ENCODE measurements at places on chromosomes 3 and 15.

DNA sequence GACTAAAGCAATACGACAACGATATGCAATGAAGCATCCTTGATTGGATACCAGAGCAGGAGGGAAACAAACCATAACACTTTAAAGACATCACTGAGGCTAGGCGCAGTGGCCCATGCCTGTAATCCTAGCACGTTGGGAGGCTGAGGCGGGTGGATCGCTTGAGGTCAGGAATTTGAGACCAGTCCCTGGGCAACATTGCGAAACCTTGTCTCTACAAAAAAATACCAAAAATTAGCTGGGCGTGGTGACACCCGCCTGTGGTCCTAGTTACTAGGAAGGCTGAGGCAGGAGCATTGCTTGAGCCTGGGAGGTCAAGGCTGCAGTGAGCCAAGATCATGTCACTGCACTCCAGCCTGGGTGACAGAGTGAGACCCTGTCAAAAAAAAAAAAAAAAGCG is 33.9 kb upstream of the BHLHE40 start:
- no peak for DNase-seq

DNA sequence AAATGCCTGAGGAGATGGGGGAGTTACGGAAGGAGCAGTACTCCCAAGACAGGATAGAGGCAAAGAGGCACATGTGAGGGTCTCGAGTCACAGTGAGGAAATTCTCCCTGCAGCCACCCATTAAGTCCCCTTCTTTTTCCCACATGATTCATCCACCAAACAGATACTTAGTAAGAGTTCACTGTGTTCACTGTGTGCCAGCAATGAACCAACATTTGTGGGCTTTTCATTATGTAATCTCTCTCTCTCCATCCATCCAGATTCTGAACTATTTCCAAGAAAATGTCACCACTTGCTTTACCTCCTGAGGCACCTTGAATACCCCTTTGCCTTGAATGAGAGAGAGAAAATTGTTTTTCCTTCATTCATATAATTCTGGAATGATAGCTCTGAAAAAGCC is 24.6 kb upstream of the LRRFIP2 start:
- peak; percentile 76 for DNase-seq

DNA sequence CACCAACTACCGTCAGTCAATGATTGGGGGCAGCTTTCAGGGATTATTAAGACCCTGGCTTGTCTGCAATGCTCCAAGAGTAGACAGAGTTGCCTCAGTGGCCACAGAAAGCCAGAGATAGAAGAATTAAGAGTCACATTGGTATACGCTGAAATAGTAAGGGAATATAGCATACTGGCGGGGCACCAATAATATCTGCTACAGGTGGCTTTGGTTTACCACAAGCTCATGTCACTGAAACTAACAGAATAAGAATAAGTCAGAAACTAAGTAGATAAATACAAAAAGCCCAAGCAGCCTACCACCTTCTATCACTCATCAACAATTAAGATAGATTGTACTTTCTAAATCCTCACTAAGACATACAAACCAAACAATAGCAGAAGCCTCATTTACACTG is 2.5 kb upstream of the FHIT start:
- no peak for DNase-seq

DNA sequence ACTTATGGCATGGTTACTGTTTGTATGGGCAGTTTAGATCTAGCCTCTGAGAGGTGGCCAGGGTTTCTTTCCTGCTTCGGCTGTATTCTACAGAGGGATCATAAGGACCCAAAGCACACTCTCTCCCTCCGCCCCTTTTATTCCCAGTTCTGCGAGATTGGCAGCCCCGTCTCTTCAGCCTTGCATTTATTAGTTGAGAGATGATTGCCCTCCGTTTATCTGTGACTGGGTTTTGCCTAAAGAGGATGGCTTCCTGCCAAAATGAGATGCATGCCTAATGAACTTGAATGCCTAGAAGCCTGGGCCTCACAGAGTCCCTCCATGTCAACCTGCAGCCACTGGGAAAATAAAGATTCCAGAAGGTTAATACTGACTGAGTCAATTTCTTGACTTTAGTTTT is 97.1 kb upstream of the CHL1 start:
- no peak for DNase-seq

DNA sequence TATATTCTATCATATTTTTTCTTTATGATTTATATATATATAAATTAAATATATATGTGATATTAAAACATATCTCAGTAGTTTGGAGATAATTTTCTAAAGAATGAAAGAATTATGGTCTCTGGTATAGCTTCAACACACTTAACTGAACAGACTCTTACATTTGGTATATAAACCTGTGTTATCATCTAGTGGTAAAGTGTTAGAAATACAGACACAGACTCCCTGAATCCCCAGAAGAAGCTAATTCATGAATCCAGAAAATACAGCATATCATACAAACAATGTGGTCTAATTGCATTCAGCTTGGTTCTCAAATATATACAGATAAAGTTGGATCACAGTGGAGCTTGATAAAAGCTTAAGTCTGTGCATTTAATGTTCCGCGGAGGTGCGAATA is 1100.4 kb downstream of the ROBO2 start:
- no peak for DNase-seq

DNA sequence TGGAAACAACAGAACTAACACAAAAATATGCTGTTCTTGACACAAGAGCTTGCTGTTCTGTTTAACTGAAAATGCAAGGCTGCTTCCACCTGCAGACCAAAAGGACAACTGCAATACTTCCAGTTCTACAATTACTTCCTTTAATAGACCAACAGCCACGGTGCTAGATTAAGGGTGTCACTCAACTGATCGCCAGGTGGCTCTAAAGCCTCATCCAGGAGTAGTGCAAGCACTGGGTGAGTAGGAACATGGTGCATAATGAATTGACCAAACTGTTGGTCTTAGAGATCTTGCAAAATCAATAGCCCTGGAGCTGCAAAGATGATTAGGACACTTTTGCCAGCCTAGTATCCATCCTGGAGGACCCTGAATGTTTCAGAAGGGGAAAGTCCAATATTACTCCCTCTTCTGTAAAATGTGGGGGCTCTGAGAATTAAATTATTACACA is 3.6 kb upstream of the CLDN16 start:
- peak; percentile 51 for DNase-seq

GRCh38 chr3:107275511-107275910 is 101.7 kb upstream of the CCDC54 start:
- peak; percentile 27 for DNase-seq

DNA sequence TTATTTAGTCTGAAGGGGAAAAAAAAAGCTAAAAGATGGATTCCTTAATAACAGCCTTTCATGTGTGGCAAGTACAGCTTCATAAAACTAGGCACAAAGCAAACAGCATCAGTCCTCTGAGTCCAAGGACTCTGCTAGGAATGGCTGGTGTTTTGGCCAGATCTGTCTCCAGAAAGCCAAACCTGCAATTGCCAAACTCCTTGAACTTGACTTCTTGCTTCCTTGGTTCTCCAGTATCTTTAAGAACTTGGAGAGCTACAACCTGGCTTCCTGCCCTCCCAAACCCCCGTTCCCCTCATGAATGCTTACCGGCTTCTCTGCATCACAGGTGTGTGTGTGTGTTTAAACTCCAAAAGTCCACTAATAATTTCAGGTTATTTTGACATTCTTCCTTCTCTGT is 1.6 kb upstream of the PLOD2 start:
- DNase-seq = peak; percentile 19

DNA sequence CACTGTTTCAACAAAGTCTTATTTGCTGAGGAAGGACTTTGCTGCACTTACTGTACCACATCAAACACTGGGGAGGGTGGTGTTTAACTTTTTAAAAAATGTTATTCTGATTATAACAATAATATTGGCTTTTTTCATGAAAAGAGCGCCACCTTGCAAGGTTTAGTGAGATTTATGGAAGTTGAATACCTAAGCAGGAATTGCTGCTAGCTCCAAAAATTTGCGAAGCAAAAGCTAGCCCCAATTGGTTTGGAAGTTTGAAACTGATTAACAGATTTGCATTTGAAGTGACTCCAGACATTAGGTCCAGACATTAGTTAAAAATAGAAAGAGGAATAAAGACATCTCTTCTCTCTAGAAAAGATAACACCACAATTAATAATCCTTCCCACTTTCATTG is 6.7 kb downstream of the ZIC1 start:
- DNase-seq = no peak

GRCh38 chr3:188220988-188221818 is 67.2 kb downstream of the LPP start:
- DNase-seq = peak; percentile 90

DNA sequence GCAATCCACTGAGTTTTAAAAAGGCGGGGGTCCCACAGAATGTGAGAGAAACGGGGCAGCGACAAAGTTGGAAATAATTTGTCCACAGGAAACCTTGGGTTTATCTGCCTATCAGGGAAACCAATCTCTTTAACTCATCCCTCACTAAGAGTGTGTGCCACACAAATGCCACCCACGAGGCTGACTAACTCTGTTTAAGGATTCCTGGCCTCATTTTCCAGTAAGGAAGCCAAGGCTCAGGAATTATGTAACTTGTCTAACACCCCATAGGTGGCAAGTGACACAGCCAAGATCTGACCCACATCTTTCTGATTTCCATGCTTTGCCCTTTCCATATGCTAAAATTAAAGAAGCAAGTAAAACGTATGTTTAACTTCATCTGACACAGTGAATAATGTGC is 263.2 kb downstream of the CNTN3 start:
- peak; percentile 69 for DNase-seq

DNA sequence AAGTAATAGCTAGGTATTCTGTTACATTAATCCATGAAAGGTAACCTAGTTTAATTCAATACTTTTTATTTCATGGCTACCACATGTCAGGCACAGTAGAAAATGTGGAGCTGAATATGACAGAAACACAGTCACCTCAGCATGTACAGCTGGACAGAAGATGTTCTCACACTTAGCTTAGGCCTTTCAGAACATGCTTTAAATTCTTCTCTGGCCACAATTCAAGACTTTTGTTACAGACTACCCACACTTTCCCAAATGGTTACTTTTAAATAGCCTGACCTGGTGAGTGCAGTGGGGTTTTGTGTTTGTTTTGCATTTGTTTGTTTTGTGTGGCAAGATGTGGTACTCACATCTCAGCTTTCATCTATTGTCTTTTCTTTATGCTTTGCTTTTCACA is 1079.5 kb downstream of the IGSF11 start:
- DNase-seq = peak; percentile 32

GRCh38 chr3:175617247-175617646 is 758.1 kb downstream of the NAALADL2 start:
- no peak for DNase-seq

GRCh38 chr3:124761935-124762660 is 31.8 kb downstream of the UMPS start:
- no peak for DNase-seq

DNA sequence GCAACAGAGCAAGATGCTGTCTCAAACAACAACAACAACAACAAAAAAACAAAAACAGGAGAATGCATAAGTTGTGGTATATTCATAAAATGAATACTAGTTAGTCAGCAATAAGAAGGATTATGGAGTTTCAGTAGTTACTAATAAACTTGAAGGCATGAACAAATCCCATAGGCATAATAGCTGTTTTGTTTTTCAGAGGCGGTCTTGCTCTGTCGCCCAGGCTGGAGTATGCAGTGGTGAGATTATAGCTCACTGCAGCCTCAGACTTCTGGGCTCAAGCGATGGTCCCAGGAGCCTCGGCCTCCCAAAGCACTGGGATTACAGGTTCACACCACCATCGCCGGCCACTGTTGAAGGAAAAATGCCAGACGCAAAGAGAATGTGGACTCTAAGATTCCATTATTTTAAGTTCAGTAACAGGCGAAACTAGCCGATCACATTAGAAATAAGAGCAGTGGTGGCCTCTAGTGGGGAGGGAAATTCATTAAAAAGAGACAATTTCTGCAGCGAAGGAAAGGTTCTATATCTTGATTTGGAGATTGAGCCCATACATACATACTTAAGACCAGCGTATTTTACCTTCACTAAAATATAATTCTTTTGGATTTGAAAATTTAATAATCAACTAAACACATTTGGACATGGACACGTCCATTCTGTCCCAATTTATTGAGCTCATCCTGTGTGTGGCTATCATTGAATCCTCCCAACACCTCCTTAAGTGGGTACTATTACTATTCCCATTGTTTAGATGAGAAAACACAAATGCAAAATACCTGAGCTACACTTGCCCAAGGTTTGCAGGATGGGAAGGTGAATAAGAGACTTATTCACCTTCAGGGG is 27.4 kb upstream of the HDAC11 start:
- DNase-seq = peak; percentile 85

DNA sequence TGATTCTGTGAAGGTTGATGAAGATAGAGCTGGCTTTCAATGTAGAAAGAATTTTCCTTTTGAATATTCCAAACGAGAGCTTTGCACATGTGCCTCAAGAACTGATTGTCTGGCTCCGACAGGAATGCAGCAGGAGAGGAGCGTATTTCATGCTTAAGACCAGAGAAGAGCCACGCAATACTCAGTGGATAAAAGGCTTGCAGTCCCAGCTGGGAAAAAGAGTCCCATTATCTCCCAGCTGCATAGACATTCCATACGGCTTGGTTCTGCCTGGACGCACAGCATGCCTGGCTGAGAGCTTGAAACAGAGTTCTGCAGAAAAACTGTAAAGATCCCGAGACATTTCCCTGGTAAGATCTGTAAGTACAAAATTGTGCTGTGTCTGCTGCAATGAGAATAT is at the start of gene CNTN6:
Gene CNTN6 (plus strand): TSS at position 254 of the 400 bp plus-strand sequence. CDS start 54,985 bp downstream, outside the sequence.
- DNase-seq = no peak

DNA sequence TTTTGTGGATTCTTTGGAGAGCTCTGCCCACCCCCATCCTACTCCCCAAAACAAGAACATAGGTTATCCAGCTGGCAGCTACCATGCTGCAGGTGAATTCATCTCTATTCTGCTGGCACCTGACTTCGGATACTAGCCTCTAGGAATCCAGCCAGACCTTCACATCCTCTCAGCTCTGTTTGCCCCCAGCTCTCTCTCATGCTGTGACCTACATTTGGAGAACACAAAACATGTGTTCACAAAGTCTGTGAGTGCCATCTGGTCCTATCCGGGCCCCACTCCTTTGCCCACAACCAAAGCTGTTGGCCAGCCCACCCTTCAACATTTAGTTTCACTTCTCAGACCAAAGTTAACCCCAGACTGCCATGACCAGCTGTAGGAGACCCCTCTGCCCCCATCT is 89.4 kb upstream of the C3orf80 start:
- no peak for DNase-seq

- peak; percentile 61 for DNase-seq
Observed at GRCh38 chr3:8972639-8973038, 9.4 kb upstream of the RAD18 start.

- peak; percentile 78 for DNase-seq
Observed at GRCh38 chr15:67884514-67885174, 44.8 kb upstream of the RNU6-1 start.

DNA sequence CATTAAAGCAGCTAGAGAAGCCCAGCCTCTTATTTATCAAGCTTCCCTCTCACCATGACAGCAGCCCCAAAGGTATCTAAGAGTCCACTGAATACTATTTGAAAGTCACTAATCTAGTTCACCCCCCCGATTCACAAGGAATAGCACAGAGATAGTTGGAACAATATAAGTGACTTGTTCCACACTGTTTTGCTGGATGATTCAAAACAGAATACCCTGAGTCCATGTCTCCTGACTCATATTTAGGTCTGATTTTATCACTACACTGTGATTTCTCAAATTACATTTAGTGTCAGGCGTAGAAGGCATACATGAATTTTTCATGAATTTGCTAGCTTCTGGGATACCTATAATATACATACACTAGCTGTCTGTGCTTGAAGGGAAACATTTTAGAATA is 18.7 kb upstream of the EOGT start:
- peak; percentile 84 for DNase-seq

- DNase-seq = peak; percentile 89
Observed at GRCh38 chr15:71294251-71294910, 179.1 kb downstream of the THSD4 start.

GRCh38 chr15:69794645-69795469 is 302.9 kb downstream of the TLE3 start:
- DNase-seq = peak; percentile 78

GRCh38 chr3:45337839-45338470 is 50.4 kb upstream of the LARS2 start:
- no peak for DNase-seq

Data from GM23248 (cell line).